Astrocyte (in vitro differentiated cells and primary cell): ENCODE measurements at places on chromosomes 11 and 22. TPM values are rescaled to one million over a fixed set of nuclear protein-coding genes. Genes with fewer than 3 reads are reported as not detected.

- H3K27me3 ChIP-seq, result no peaks in the 10 kb centered on the region
- no peaks in the 10 kb centered on the region for H3K4me1 ChIP-seq
- no peak overlapping the region for H3K4me3 ChIP-seq
- DNase-seq, result no peak
Measured at GRCh38 chr11:7278314-7278917, 26.7 kb downstream of the SYT9 start.

- no peaks in the 10 kb centered on the region for H3K4me1 ChIP-seq
- no peak overlapping the region for H3K27ac ChIP-seq
- no peak for DNase-seq
- H3K36me3 ChIP-seq, result no peaks in the 10 kb centered on the region
Measured at GRCh38 chr22:29150701-29151100, 55.0 kb upstream of the EMID1 start.

DNA sequence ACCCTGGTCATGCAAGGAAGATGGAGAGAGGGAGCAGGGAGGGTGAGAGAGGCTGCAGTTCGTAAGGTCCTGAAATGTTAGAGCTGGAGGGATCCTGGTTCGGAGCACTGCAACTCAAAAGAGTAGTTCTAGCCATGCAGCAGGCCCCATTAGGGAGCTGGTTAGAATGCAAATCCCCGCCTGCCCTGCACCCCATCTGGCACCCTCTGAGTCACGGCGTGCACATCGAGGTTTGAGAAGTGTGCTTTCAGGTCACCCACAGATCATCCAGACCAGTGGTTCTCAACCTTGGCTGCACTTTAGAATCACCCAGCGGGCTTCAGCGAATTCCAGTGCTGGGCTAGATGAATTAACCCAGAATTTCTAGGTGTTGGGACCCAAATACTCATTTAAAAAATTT, 48.2 kb downstream of the ST3GAL4 start:
- DNase-seq, result no peak
- H3K4me1 ChIP-seq, result peaks cover 8% of the 10 kb centered on the region
- H3K27ac ChIP-seq, result no peak overlapping the region

DNA sequence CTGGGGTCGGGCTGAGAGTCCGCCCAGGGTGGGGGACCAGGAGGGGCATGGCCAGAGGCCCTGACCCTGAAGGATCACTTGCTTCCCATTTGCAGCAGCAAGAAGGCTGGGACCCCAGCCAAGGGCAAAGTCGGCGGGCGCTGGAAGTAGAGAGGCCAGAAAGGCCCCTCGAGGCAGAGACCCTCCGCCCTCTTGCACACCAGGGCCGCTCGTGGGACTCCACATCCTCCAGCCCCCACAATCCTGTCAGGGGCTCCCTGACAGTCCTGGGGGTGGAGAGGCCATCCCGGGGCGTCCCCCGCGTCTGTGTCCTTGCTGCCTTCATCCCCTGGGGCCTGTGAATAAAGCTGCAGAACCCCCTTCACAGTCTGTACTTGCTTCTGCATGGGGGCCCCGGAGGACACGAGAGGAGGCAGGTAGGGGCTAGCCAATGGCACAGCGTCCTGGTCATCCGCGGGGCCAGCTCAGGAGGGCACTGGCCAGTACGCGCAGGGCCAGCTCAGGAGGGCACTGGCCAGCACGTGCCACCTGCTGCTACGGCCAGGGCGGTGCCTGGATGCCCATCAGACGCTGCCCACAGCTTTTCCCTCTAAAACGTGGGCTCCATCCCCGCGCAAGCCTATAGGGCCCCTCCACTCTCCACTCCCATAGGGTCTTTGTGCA, 8.7 kb upstream of the MRPL23 start:
- no peaks in the 10 kb centered on the region for H3K4me1 ChIP-seq
- no peak for DNase-seq
- no peaks in the 10 kb centered on the region for H3K36me3 ChIP-seq
- H3K4me3 ChIP-seq, result no peak overlapping the region

DNA sequence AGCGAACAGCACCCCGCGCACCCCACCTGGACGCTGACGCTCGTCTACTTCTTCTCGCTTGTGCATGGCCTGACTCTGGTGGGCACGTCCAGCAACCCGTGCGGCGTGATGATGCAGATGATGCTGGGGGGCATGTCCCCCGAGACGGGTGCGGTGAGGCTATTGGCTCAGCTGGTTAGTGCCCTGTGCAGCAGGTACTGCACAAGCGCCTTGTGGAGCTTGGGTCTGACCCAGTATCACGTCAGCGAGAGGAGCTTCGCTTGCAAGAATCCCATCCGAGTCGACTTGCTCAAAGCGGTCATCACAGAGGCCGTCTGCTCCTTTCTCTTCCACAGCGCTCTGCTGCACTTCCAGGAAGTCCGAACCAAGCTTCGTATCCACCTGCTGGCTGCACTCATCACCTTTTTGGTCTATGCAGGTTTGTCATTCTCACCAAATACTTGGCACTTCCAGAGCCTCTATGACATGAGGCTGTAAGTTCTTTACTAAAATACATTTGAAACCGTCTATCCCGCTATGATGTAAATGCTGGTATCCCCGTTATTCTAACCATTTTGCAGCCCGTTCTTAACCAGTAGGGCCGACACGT, 535 bp downstream of the AQP11 start:
- H3K4me1 ChIP-seq, result peaks cover 10% of the 10 kb centered on the region
- H3K27me3 ChIP-seq, result no peaks in the 10 kb centered on the region
- H3K27ac ChIP-seq, result no peak overlapping the region
- peak overlapping the region; percentile 72 for H3K4me3 ChIP-seq

- H3K4me1 ChIP-seq, result peaks cover 6% of the 10 kb centered on the region
- no peaks in the 10 kb centered on the region for H3K36me3 ChIP-seq
Measured at GRCh38 chr11:10539339-10539738, 1.6 kb downstream of the RNF141 start.

- no peaks in the 10 kb centered on the region for H3K36me3 ChIP-seq
- H3K27ac ChIP-seq, result no peak overlapping the region
- no peaks in the 10 kb centered on the region for H3K4me1 ChIP-seq
- no peak for DNase-seq
- H3K4me3 ChIP-seq, result no peak overlapping the region
- no peaks in the 10 kb centered on the region for H3K27me3 ChIP-seq
Measured at GRCh38 chr11:62071408-62071807, 52.4 kb upstream of the INCENP start.

DNA sequence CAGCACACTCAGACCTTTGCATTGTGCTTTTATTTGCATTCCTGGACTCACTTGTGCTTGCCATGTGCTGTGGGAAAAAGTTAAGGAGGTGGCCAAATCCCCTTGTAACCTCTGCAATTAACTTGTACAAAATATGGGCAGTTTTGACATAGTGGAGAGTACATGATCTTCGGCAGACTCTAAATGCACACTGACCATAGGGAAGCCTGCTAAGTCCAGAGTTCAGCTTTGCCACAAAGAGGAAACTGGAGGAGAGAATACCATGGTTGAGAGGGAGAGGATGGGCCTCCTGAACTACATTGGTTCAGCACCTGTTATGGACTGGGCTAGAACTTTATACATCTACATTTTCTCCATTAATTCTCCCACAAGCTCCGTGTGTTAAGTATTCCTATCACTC, 37.6 kb upstream of the CEP295 start:
- no peaks in the 10 kb centered on the region for H3K36me3 ChIP-seq
- no peak overlapping the region for H3K27ac ChIP-seq
- H3K4me1 ChIP-seq, result no peaks in the 10 kb centered on the region
- no peak for DNase-seq

DNA sequence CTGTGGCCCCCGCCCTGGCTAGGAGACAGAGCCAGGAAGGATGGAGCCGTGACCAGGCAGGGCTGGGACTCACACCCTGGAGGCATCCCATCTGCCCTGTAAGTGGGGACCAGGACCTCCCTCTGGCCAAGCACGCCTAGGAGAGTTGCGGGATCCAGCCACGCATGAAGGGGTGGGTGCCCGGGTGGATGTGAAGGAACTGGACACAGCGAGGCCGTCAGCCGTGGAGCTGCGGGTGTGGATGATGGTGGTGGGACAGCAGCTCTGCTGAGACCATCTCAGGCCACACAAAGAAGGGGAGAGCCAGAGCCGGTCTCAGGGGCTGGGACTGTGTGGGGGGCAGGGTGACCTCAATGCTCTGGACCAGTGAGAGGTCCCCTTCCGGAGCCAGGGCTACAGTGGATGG, 746.4 kb downstream of the BRD1 start:
- H3K4me1 ChIP-seq, result no peaks in the 10 kb centered on the region
- no peaks in the 10 kb centered on the region for H3K27me3 ChIP-seq
- H3K27ac ChIP-seq, result no peak overlapping the region
- DNase-seq, result no peak
- no peaks in the 10 kb centered on the region for H3K36me3 ChIP-seq

DNA sequence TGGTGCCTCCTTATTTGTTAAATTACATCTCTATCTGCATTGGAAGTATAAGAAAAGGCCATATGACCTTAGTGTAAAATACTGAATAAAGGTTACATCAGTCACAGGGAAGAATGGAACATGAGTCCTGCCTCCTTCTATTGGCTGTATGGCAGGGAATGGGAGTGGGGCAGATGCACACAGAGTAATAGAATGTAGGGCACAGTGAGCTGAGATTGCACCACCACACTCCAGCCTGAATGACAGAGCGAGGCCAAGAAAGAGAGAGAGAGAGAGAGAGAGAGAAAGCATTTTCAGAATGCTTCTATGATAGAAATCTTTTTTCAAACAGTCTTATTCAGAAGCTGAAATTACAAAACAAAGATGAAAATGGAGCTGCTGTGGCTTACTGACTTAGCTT, 58.8 kb downstream of the SLN start:
- no peaks in the 10 kb centered on the region for H3K4me1 ChIP-seq
- H3K27ac ChIP-seq, result no peak overlapping the region
- no peak overlapping the region for H3K4me3 ChIP-seq
- no peaks in the 10 kb centered on the region for H3K27me3 ChIP-seq

- no peaks in the 10 kb centered on the region for H3K27me3 ChIP-seq
- DNase-seq, result no peak
- no peak overlapping the region for H3K4me3 ChIP-seq
- H3K27ac ChIP-seq, result no peak overlapping the region
- no peaks in the 10 kb centered on the region for H3K4me1 ChIP-seq
- no peaks in the 10 kb centered on the region for H3K36me3 ChIP-seq
Measured at GRCh38 chr11:125412177-125412496, 83.9 kb downstream of the FEZ1 start.

- H3K4me3 ChIP-seq, result no peak overlapping the region
- H3K27me3 ChIP-seq, result peaks cover 37% of the 10 kb centered on the region
- H3K4me1 ChIP-seq, result peaks cover 8% of the 10 kb centered on the region
- H3K36me3 ChIP-seq, result no peaks in the 10 kb centered on the region
- no peak overlapping the region for H3K27ac ChIP-seq
Measured at GRCh38 chr11:60835534-60835846, 6.4 kb upstream of the CCDC86 start.

DNA sequence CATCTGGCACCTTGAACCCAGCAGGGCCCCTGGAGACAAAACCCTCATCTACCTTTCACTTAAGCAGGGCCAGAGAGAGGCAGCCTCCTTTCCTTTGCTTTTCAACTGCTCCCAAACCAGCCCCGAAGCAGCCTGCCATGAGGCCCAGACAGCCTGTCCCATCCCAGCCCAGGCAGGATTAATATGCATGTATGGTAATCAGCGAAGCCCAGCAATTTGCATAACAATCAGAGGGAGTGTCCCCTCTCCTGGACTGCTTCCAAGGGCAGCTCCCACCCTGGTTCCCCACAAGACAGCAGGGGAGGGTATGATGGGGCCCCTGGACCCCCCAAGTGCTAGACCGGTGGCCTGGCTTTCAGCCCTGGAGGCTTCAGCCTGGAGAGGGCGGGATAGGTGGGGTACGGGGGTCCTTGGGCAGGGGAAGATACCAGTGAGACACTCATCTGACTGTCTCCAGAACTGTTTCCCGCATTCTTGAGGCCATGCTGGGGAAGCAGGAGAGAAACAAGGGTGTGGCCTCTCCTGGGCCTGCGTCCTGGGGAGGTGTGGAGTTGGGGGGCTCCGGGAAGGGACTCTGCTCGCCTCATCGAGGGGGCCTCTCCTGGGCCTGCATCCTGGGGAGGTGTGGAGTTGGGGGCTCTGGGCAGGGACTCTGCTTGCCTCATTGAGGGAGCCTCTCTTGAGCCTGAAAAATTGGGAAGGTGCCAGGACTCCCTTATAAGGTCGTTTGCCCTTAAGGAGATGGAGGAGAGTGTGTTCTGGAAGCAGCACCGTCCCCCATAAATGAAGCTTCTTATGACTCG, 93.2 kb upstream of the PRR5 start:
- H3K4me1 ChIP-seq, result no peaks in the 10 kb centered on the region
- DNase-seq, result no peak

GRCh38 chr11:15166204-15166603, 51.5 kb downstream of the INSC start:
- no peaks in the 10 kb centered on the region for H3K36me3 ChIP-seq
- H3K27ac ChIP-seq, result no peak overlapping the region
- no peaks in the 10 kb centered on the region for H3K4me1 ChIP-seq
- H3K27me3 ChIP-seq, result no peaks in the 10 kb centered on the region

GRCh38 chr22:31737932-31738331, 12.0 kb downstream of the PRR14L start:
- peaks cover 10% of the 10 kb centered on the region for H3K36me3 ChIP-seq
- no peak for DNase-seq
- no peaks in the 10 kb centered on the region for H3K27me3 ChIP-seq
- no peak overlapping the region for H3K4me3 ChIP-seq
- no peak overlapping the region for H3K27ac ChIP-seq

DNA sequence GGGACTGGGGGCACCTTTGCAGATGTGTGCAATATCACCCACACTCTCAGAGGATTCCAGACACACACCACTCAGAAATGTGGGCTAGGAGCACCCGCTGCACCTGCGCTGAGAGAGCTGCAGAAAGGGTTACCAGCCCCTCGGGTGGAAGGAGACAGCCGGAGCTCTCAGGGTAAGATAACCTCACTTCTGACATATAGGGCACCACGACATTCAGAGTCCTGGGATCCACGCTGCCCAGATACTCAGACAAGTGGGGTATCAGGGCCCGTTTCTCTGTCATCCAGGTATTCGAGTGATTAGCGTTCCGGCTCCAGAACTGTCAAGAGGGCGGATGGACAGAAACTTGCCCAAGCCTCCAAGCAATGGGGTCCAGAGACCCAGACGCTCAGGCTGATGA, 6.2 kb upstream of the SYT8 start:
- H3K4me3 ChIP-seq, result no peak overlapping the region
- H3K4me1 ChIP-seq, result peaks cover 40% of the 10 kb centered on the region
- H3K27ac ChIP-seq, result no peak overlapping the region
- no peaks in the 10 kb centered on the region for H3K27me3 ChIP-seq
- no peak for DNase-seq

GRCh38 chr11:13104619-13105236, 95.6 kb downstream of the RASSF10 start:
- H3K27ac ChIP-seq, result no peak overlapping the region
- no peak for DNase-seq

Gene CASP1
- total RNA-seq, result 1.6 and 1.9 TPM in 2 replicates

Gene P4HA3
- 3.3 and 5.0 TPM in 2 replicates for total RNA-seq

Gene ELF5
- total RNA-seq, result not detected in 2 replicates

Gene KIF18A
- 2.5 and 3.8 TPM in 2 replicates for total RNA-seq

Gene SOX6
- 13.2 and 16.3 TPM in 2 replicates for total RNA-seq

Gene RIBC2
- not detected in 2 replicates for total RNA-seq

Gene TUB
- total RNA-seq, result 5.7 and 6.0 TPM in 2 replicates

Gene TMEM45B
- total RNA-seq, result not detected in 2 replicates

Gene DRICH1
- not detected in 2 replicates for total RNA-seq

Gene C22orf31
- not detected in 2 replicates for total RNA-seq

Gene OR51B6
- not detected in 2 replicates for total RNA-seq

Gene ZC3H12C
- total RNA-seq, result 10.4 and 12.0 TPM in 2 replicates

Gene MDK
- total RNA-seq, result 277 and 325 TPM in 2 replicates
